ENCODE measurements at places on chromosomes 4 and X. TPM values are rescaled to one million over a fixed set of nuclear protein-coding genes. Genes with fewer than 3 reads are reported as not detected.

Gene MAGEB17
- not detected for total RNA-seq

Gene CSAG1
- total RNA-seq = not detected

Gene VCX
- total RNA-seq = not detected

Gene LEF1
- 205 TPM for total RNA-seq

Gene GPC3
- total RNA-seq = 0.31 TPM

Gene ADRA2C
- total RNA-seq = not detected

Gene OR13H1
- not detected for total RNA-seq

Gene DMP1
- total RNA-seq = not detected

Gene MAGEA11
- total RNA-seq = not detected

Gene HMX1
- not detected for total RNA-seq

Gene AKAP4
- not detected for total RNA-seq

Gene ADH4
- not detected for total RNA-seq

Gene MAGEA4
- not detected for total RNA-seq

Gene ELF4
- 38.2 TPM for total RNA-seq

Gene NOX1
- total RNA-seq = not detected

Gene GABRE
- not detected for total RNA-seq

Gene CTAG1B
- not detected for total RNA-seq

Gene ASB9
- total RNA-seq = 0.34 TPM

Gene HS3ST1
- total RNA-seq = not detected

Gene EVC2
- 1.3 TPM for total RNA-seq

Gene FGD1
- total RNA-seq = not detected

Gene CD38
- 93.4 TPM for total RNA-seq

Gene MAGEA2B
- total RNA-seq = not detected

Gene PABPC4L
- total RNA-seq = not detected

Gene PPP4R3C
- total RNA-seq = not detected

Gene MAGEC3
- not detected for total RNA-seq

Gene TMEM47
- not detected for total RNA-seq

Gene HSD17B10
- 106 TPM for total RNA-seq

Gene SATL1
- not detected for total RNA-seq

Data from activated CD8-positive, alpha-beta T cell treated with anti-CD3 and anti-CD28 coated beads, Interleukin-2, amount 10 ng/mL, durations not matched to agents 7 days and 5 days (primary cell).